ENCODE measurements at places on chromosomes 12 and 14.
A peak's percentile ranks its signal among the peaks of the same experiment; 100 is the strongest.

DNA sequence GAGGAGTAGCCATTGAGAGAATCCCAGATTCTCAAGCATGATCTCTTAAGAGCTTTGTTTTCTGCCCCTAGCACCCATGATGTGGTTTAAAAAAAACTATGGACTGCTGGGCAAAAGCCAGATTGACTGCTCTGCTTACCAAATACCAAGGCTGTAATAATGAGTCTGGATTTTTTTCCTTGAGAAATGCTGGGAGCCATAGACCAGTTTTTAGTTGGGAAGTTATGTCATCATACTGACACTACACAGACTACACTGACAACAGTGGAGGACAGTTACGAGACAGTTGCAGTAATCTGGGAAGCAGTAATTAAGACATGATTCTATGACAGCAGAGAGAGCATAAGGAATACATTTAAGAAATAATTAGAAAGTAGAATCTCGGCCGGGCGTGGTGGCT, 35.8 kb downstream of the SPATA7 start:
- DNase-seq: no peak

GRCh38 chr12:67829896-67830295, 159.4 kb upstream of the IFNG-AS1 start:
- DNase-seq: no peak

DNA sequence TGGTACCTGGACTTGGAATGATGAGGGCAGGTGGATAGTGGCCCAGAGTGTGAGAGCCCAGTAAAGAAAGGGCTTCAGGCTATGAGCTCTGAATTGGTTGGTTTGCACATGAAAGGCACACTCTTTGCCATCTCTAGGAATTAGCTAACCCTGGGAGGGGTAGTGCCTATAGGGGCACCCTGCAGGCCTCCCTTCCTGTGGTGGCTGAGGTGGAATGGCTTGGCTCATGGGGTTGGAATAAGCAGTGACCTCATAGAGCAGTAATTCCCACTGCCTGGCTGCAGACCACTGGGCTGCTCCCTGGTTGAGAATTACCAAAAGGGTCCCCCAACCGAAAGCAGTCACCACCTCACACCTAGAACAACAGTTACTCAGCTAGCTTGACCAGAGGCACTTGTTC, 42.7 kb downstream of the ASCL4 start:
- DNase-seq: no peak

DNA sequence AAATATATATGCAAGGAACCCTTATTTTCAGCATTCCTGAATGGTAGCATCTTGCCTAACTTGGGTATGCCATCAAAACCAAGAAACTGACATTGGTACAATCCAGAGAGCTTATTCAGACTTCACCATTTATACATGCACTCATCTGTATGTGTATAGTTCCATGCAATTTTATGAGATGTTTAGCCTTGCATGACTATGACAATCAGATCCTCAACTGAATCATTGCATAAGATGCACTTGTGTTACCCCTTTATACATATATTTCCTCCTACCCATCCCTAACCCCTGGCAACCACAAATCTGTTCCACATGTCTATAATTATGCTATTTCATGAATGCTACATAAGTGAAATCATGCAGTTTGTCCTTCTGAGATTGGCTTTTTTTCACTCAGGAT, 37.0 kb upstream of the PPFIBP1 start:
- DNase-seq: no peak

DNA sequence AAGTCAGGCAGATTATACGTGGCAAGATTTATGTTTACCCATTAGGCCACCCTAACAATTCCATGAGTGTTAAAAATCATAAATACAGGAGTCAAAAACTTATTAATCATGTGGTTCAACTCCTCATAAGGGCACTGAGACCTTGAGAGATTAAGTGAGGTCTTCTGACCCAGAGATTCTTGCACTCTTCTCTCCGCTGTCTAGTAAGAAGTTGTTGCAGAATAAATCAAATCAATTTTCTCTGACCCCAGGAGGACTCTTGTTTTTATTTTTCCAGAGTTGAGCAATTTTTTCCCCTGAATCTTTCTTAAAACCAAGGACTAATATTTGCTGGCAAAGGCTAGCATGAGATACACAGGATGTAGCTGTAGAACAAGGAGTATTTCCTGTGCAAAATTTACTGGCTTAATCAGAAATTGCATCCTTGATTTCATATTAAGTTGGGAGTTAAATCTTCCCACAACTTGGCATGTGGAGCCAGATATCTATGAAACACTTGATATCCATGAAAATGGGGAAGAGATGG, 90.9 kb upstream of the PTHLH start:
- DNase-seq: no peak

DNA sequence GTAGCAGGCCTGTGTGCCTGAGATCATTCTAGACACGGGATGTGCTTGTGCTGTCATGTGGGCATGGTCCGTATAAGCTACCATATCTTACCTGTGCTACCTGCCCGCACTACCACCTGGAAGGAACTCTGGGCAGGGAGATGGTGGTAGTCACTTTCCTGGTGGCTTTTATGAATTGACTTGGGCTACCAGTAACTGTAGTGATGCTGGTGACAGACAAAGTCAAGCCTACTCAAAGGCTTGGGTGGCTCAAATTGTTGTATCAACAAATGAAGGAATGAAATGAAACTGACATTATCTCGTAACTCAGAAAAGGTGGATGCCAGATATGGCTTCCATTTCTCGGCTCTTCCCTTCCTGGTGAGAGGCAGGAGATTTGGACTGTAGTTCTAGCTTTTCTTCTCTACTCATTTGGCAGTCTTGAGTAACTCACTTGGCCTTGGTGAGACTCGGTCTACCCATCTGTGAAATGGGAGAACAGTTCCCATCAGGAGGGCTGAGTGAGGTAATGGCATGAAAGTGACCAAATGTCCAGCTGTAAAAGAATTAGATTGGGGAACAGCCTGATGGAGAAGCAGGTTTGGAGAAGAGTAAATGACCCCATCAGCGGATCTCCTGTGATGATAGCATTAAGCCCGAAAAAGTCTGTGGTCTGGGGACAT, 81.3 kb downstream of the NOS1 start:
- DNase-seq: no peak

DNA sequence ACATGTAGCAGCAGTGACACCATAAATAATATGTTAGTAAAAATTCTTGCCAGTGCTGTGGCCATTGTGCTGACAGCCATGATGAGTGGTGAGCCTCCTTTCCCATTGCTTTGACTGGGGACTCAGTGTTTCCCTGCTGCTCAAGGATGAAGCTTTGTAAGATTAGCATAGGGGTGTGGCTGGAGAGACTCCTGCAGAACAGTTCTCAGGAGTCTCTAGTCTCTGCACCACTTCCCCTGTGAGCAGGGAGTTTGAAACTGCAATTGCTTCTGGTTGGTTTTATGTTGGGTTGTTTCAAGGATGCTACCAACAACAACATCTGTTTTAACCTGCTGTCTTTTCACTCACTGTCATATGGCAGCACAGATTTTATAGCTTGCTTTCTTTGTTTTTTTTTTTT, 41.4 kb downstream of the ZC3H14 start:
- no peak for DNase-seq

GRCh38 chr14:87133073-87133801, 859.7 kb downstream of the GALC start:
- peak; percentile 47 for DNase-seq

GRCh38 chr12:76033081-76034011, 1.8 kb upstream of the PHLDA1 start:
- DNase-seq: no peak

- no peak for DNase-seq
Measured at GRCh38 chr12:24760162-24760561, 188.7 kb downstream of the BCAT1 start.

GRCh38 chr12:41452838-41453407, 264.8 kb downstream of the PDZRN4 start:
- DNase-seq: no peak

All from T1000 (cell line).